ENCODE measurements at places on chromosomes 11 and 22. TPM values are rescaled to one million over a fixed set of nuclear protein-coding genes. Genes with fewer than 3 reads are reported as not detected.

USH1C gene
- not detected for total RNA-seq

PPFIBP2 gene
- 10.7 TPM for total RNA-seq

MS4A15 gene
- not detected for total RNA-seq

ACRV1 gene
- total RNA-seq: not detected

SSTR3 gene
- not detected for total RNA-seq

RFPL3 gene
- total RNA-seq: not detected

CWC15 gene
- total RNA-seq: 31.8 TPM

F2 gene
- not detected for total RNA-seq

PRR33 gene
- not detected for total RNA-seq

C22orf42 gene
- total RNA-seq: not detected

GTF2H1 gene
- 66.4 TPM for total RNA-seq

ME3 gene
- 12.5 TPM for total RNA-seq

MB gene
- total RNA-seq: not detected

MMP27 gene
- not detected for total RNA-seq

MRPL23 gene
- total RNA-seq: 77.3 TPM

CLDN5 gene
- 40.5 TPM for total RNA-seq

ZNF214 gene
- 5.8 TPM for total RNA-seq

OR10A5 gene
- not detected for total RNA-seq

HBB gene
- total RNA-seq: not detected
